Glutamatergic neuron (in vitro differentiated cells): ENCODE measurements at places on chromosomes 13 and 19. TPM values are rescaled to one million over a fixed set of nuclear protein-coding genes. Genes with fewer than 3 reads are reported as not detected.

DNA sequence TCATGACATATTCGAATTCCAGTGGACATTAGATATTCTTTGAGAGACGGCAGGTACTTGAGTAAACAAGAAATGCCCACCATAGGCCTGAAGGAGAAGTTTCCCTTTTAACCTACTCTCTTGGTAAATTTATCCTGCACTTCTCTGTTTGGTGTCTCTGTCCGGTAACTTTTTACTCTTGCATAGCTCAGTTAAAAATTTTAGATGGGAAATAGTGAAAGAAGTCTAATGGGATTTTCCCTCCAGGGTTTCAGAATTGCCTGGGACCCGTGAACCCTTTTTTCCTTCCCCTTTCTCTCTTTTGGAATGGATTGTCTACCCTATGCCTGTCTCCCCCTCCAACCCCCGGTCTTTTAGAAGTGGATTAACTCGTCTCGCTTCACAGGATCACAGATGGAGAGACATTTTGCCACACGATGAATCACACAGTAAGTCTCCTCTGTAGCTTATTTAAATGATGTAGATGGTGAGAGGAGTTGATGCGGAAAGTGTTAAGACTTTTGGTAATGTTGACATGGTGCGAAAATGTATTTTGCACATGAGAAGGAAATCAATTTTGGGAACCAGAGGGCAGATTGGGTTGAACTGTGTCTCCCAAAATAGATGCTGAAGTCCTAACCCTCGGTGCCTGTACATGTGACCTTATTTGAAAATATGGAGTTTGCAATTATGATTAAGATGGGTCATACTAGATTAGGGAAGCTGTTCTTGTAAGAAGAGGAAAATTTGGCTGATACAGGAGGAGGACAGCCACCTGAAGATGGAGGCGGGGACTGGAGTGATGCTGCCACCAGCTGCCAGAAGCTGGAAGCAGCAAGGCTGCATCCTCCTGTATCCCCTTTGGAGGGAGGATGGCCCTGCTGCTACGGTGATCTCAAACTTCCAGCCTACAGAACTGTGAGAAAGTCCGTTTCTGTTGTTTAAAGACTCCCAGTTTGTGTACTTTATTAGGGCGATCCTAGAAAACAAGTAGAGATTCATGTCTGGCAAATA, 711 bp upstream of the MIPEP start:
- peak overlapping the region; percentile 68 for H3K27ac ChIP-seq
- H3K4me3 ChIP-seq, result peak overlapping the region; percentile 77
- no peak for DNase-seq
- H3K36me3 ChIP-seq, result no peaks in the 10 kb centered on the region
- H3K4me1 ChIP-seq, result peaks cover 14% of the 10 kb centered on the region
- H3K27me3 ChIP-seq, result peaks cover 2% of the 10 kb centered on the region

DNA sequence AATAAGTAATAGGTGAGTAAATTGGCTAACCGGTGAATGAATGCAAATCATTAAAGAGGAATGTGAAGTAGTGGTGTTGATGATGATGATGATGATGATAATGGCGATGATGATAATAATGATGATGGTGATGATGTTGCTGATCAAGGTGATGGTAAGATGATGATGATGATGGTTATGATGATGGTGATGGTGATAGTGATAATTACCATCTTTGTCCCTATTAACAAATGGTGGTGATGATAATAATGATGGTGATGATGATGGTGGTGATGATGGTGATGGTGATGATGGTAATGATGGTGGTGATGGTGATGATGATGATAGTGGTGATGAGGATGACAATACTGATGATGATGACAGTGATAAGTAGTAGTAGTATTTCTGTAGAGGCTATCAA, 452.6 kb downstream of the ZNF536 start:
- H3K4me3 ChIP-seq, result no peak overlapping the region
- no peak for DNase-seq
- H3K4me1 ChIP-seq, result no peaks in the 10 kb centered on the region
- peaks cover 4% of the 10 kb centered on the region for H3K36me3 ChIP-seq
- no peak overlapping the region for H3K27ac ChIP-seq

The NDUFA13 gene
- total RNA-seq, result 394 TPM

- H3K36me3 ChIP-seq, result no peaks in the 10 kb centered on the region
- no peak overlapping the region for H3K4me3 ChIP-seq
- no peaks in the 10 kb centered on the region for H3K27me3 ChIP-seq
- DNase-seq, result no peak
- H3K27ac ChIP-seq, result no peak overlapping the region
Measured at GRCh38 chr13:94123557-94123956, 355.9 kb downstream of the DCT start.

DNA sequence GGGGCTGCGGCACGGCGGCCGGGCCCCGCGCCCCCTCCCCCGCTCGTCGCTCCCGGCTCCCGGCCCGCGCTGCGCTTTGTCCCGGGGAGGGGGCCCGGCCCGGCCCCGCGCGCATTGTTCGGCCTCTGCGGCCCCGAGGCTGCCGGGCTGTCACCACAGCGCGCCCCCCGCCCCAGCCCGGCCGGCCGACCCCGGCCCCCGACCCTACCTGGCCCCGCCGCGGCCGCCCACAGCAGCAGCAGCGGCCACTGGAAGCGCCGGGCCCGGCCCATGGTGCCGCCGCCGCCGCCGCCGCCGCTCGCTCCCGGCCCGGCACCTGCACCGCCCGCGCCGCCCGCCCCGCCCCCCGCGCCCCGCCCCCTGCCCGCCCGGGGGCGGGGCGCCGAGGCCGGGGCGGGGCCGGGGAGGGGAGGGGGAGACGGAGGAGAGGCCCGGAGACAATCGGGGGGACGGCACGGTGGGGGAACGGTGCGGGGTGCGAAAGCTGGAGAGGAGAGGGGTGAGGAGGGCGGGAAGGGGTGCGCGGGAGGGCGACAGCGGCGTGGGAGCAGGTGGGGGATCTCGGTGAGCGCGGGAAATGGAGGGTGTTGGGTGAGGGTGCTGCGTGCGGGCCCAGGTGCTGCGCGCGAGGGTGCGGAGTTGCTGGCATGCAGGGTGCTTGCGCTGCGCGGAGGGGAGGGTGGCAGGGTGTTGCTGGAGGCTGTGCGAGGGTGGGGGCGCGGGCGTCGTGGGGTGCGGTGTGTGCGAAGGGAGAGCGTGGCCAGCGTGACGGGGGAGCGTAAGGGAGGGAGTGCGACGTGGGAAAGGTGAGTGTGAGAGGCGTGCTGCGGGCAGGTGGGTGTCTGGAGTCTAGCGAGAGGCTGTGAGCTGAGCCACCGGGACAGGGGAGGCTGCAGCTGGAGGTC, at the start of gene CADM4:
Gene CADM4 (minus strand): TSS at position 332 of the 905 bp plus-strand sequence. CDS start 60 bp downstream, at position 272.
- peak within 1 kb of the TSS; percentile 85 for H3K27ac ChIP-seq
- peaks cover 24% of the 10 kb centered on the region for H3K27me3 ChIP-seq
- peak within 1 kb of the TSS; percentile 95 for H3K4me3 ChIP-seq
- H3K36me3 ChIP-seq, result peaks cover 8% of the 10 kb centered on the region
- H3K4me1 ChIP-seq, result peaks cover 9% of the 10 kb centered on the region

The FAM124A gene
- total RNA-seq, result 3.7 TPM

The ANKRD27 gene
- 15.3 TPM for total RNA-seq

The BRSK1 gene
- total RNA-seq, result 223 TPM

GRCh38 chr13:43089912-43090498, 66.6 kb downstream of the DNAJC15 start:
- no peak overlapping the region for H3K27ac ChIP-seq
- peaks cover 28% of the 10 kb centered on the region for H3K4me1 ChIP-seq
- peaks cover 5% of the 10 kb centered on the region for H3K36me3 ChIP-seq
- no peak overlapping the region for H3K4me3 ChIP-seq

- peaks cover 6% of the 10 kb centered on the region for H3K36me3 ChIP-seq
- peaks cover 2% of the 10 kb centered on the region for H3K27me3 ChIP-seq
- H3K4me3 ChIP-seq, result no peak overlapping the region
Measured at GRCh38 chr19:16882146-16882545, 6.7 kb upstream of the F2RL3 start.

GRCh38 chr13:34466301-34466700, 475.8 kb upstream of the NBEA start:
- no peak overlapping the region for H3K4me3 ChIP-seq
- no peak overlapping the region for H3K27ac ChIP-seq
- peaks cover 4% of the 10 kb centered on the region for H3K36me3 ChIP-seq
- peaks cover 3% of the 10 kb centered on the region for H3K27me3 ChIP-seq
- peaks cover 3% of the 10 kb centered on the region for H3K4me1 ChIP-seq

The NEK5 gene
- total RNA-seq, result not detected

DNA sequence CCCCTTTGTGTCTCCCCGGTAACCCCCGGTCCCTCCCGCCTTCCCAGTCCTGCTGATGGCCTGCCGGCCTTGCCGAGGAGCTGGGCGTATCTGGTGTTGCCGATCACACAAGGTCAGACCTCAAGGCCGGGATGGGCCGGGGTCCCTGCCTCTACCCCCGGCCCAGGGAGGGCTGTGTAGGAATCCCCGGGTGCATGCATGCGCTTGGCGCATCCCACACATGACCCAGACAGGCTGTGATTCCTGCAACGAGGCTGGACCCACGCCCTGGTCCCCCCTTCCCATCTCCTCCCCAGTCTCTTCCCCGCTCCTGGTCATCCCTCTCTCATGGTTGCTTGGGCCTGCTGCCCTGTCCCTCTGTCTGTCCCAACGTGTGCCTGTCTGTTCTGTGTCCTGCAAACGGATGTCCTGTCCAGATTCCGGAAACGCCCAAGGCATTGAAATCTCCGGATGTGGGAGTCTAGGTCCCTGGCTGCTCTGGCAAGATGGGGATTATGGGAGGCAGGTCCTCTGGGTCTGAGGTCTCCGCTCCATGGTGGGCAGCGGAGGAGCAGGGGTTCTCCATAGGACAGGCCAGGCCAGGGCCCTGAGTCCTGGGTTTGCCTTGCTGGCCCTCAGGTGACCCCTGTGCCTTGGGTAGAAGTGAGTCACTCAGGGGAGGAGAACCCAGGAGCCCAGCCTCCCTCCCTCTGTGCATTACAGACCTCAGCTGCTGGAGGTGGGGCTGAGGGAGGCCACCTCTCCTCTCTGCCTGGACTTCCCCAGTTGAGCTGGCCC, 1.6 kb downstream of the PKN1 start:
- H3K27me3 ChIP-seq, result peaks cover 9% of the 10 kb centered on the region
- no peak for DNase-seq
- no peak overlapping the region for H3K27ac ChIP-seq
- peak overlapping the region; percentile 79 for H3K4me3 ChIP-seq
- H3K36me3 ChIP-seq, result no peaks in the 10 kb centered on the region

The CELF5 gene
- total RNA-seq, result 12.5 TPM

GRCh38 chr19:10388957-10389356, 8.6 kb upstream of the TYK2 start:
- peaks cover 3% of the 10 kb centered on the region for H3K27me3 ChIP-seq
- H3K4me1 ChIP-seq, result no peaks in the 10 kb centered on the region
- peak; percentile 91 for DNase-seq
- H3K4me3 ChIP-seq, result no peak overlapping the region

- DNase-seq, result no peak
- peaks cover 6% of the 10 kb centered on the region for H3K4me1 ChIP-seq
- H3K4me3 ChIP-seq, result no peak overlapping the region
Measured at GRCh38 chr19:2727640-2727944, 6.4 kb upstream of the DIRAS1 start.

DNA sequence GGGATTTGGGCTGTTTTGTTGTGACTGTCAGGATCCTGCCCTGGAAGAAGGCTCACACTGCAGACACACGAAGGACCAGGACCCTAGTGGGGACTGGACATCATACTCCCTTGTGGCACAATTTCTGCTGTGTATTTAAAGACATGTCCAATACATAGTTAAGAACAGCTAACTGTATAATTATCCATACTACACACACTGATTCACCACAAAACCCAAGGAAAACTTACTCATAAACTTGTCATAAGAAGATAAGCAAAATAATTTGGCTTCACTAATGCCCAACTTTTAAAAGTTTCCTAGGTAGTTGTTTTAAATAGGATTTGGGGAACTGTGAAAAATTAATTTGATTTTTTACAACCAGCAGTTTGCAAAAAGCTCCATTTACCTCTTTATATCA, 46.1 kb downstream of the LATS2 start:
- no peaks in the 10 kb centered on the region for H3K36me3 ChIP-seq
- peaks cover 3% of the 10 kb centered on the region for H3K27me3 ChIP-seq
- no peak overlapping the region for H3K4me3 ChIP-seq
- H3K4me1 ChIP-seq, result peaks cover 5% of the 10 kb centered on the region

- peak overlapping the region; percentile 87 for H3K27ac ChIP-seq
- DNase-seq, result no peak
- H3K27me3 ChIP-seq, result peaks cover 5% of the 10 kb centered on the region
- no peak overlapping the region for H3K4me3 ChIP-seq
Measured at GRCh38 chr13:107067381-107067780, 499.4 kb upstream of the ARGLU1 start.

The SPRY2 gene
- total RNA-seq, result 29.3 TPM

GRCh38 chr19:38900743-38901190, 998 bp downstream of the NFKBIB start:
- H3K4me1 ChIP-seq, result peaks cover 17% of the 10 kb centered on the region
- no peaks in the 10 kb centered on the region for H3K36me3 ChIP-seq
- no peak for DNase-seq
- H3K27me3 ChIP-seq, result peaks cover 8% of the 10 kb centered on the region
- H3K4me3 ChIP-seq, result peak overlapping the region; percentile 92

The FLT3LG gene
- 13.1 TPM for total RNA-seq
